Right lung (tissue), 10 donors: ENCODE measurements at places on chromosomes 5 and 9.

- DNase-seq, result no peak
These were observed 35.2 kb upstream of the PSD2 start for GRCh38 chr5:139760066-139761056.

DNA sequence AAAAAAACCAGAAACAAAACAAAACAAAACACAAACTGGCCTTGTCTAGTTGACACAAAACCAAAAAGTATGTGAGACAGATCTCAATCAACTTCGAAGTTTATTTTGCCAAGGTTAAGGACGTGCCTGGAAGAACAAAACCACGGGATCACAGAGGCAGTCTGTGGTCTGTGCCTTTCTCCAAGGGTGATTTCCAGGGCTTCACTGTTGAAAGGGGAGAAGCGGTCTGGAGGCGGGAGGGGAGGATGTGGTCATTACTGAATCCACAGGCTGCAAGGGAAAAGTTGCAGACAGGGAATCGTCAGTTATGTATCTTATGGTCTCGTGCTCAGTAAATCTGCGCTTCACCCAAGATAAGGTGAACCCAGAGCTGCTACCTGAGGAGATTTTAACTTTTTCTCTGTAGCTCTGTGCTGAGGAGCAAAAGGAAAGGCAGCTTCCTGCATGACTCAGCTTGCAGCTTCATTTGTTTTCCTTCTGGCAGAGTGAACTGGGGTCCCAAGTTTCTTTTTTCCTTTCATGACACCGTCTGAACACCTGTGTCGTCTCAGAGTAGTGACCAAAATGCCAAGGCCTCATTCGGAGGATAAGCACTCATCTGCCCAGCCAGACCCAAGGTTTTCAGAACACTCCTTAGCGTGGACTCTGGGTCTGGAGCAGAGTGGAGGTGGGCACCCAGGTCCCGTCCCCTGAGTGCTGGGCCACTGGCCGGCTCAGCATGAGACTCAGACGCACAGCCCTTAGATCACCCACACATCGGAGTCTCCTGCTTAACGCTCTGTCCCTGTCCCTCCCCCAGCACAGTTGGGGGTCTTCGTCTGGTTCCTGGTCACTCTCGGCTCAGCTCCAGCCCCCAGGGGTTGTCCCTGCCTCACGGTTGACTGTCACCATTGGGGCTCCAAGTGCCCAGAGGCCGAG is 25.9 kb downstream of the ROPN1L start:
- no peak for DNase-seq

GRCh38 chr9:85511746-85512145 is 230.0 kb downstream of the AGTPBP1 start:
- no peak for DNase-seq

DNA sequence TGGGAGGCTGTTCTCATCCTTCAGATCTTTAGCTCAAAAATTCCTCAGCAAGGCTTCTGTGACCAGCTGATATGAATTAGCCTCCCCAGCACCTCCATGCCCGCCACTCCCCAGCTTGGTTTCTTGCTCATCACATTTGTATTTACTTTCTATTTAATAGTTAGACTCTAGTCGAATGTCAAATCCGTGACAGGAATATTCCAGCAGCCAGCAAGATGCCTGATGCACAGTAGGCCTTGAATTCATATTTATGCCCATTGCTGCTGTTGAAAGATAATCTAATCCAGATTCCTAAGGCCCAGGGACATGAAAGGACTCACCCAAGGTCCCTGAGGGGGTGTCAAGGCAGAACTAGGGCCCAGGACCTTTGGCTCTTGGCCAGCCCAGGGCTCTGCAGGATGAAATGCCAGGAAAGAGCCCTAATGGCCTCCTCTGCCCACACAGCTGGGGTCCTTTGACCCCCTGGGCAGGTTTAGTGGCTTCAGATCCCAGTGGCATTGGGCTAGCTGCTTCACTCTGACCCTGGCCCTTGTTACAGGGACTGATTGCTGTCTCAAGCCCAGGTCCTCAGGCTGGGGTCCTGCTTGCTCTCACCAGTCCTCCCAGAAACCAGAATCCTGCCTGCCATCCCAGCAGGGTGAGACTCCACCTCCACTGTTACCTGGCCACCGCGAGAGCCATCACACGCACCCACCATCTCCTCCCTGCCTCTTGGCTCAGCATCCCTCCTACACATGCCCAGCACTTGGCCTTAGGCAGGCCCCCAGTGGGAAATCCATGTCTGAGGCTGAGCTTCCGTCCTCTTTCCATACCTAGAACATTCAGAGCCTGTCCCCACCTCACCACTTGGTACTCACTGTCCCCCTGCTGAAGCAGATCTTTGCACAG is 7.3 kb downstream of the CSF1R start:
- no peak for DNase-seq

DNA sequence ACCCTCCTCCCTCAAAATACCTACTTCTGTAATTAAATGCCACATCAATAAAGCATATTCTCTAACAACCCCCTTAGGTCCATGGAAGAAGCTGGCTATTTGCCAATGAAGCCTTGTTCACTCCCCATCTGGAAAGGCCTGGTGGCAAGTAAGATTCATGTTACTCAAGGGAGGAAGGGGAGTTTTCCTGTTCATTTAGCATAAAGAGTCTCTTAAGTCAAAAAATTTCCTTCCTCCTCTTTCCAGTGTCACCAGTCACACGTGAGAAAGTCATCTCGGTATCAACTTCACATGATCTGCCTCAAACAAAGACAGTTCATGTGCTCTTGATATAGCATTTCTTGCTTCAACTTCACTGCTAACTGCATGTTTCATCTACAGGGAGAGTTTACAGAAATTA is 32.7 kb upstream of the RIC1 start:
- no peak for DNase-seq

DNA sequence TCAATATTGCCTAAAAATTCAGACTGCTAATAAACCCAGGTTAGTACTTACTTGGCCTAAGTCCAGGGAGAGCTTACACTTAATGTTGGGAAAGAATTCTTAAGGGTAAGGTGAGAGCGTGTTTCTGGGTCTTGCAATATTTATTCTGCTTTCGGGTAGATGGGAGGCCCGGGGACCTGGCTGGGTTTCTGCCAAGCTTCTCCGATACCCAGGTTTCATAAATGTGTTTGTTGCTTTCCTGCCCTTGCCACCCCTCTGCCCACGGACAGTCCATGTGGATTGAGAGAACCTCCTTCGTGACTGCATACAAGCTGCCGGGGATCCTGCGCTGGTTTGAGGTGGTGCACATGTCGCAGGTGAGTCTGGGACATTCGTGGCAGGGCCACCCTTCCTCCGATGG is 48.4 kb upstream of the FOXI1 start:
- DNase-seq, result peak; percentile 49

DNA sequence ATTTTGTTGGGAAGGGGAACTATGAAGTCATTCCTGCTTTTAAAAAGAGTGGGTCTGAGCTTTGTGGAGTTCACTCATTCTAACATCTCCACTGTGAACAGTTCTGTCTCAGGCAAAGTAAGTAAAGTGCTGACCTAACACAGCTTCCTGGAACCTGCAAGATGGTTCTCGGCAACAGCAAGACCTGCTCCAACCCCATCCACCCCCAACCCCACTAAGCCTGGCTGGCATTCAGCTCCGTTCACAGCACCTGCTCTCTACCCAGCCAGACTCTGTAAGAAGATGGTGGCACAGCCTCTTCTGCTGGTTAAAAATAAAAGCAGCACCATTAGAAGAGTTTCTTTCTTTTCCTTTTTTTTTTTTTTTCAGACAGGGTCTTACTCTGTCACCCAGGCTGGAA is 42.0 kb downstream of the EPB41L4B start:
- DNase-seq, result no peak

- DNase-seq, result no peak
These were observed 57.0 kb downstream of the DUSP1 start for GRCh38 chr5:172713809-172714490.
